ENCODE measurements at places on chromosomes 1 and 21. TPM values are rescaled to one million over a fixed set of nuclear protein-coding genes. Genes with fewer than 3 reads are reported as not detected.

GRCh38 chr1:246110343-246111219 is 396.5 kb downstream of the SMYD3 start:
- peak; percentile 90 for DNase-seq

DNA sequence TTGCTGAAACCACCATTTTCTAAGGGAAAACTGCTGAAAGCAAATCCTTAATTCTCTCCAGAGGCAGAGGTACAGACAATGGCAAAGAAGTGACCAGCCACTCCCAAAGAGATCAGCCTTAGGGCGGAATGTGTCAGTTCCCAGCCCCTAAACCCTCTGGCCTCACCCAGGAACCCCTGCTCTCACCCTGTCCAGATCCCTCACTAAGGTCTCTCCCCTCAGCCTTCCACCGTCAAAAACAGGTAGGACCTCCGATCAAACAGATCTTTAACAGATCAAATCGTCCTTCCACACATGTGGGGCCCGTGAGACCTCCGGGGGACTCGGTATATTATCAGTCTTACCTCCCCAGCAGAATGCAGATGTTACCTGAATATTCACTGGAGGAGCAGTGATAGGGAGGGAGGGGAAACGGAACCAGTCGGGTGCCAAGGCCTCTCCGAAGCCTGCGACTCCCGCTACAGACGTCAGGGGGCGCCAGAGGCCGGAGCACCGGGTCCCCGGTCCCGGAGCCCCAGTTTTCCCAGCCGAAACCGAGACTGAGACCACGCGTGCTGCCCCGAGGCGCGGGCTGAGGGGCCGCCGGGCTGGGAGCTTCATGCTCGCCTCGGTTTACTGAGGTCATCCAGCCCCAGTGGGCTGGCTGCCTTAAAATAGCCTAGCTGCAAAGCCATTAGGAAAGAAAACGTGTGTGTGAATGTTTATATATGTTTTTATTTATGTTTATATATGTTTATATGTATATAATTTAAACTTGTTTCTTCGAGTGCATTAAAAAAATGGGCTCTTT is 23.6 kb downstream of the GPA33 start:
- DNase-seq: peak; percentile 79

DNA sequence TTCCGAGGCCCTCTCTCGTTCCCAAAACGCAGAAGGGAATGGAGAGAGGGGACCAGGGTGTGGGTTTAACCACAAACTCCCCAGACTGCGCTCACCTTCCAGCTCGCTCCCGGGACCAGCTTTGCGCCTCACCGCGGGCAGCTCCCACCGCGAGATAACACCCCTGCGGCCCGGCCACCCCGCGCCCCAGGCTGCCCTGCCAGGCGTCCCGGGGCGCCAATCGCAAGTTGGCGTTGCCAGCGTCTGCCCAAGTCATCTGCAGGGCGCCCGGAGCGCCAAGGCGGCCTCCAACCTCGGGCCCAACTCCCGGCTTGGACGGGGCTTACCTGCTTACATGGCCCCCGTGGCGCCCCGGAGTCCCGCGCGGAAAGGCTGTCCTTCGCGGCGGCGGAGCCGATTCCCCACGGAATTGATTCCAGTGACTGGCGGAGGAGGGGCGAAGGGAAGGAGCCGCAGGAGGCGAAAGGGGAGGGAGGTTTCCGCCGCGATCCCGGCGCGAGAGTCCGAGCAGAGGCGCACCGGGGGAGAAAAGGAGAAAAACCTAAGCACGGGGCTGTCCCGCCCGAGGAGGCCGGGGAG is 456 bp downstream of the PTPN14 start:
- peak; percentile 81 for DNase-seq

NPR1 gene
- total RNA-seq: 36.2 TPM

DCST1 gene
- total RNA-seq: not detected

SMIM1 gene
- total RNA-seq: not detected

TMCC2 gene
- 4.3 TPM for total RNA-seq

SELENBP1 gene
- 142 TPM for total RNA-seq

PADI2 gene
- total RNA-seq: 1.1 TPM
